ENCODE measurements at places on chromosomes 4 and X.

GRCh38 chrX:33207056-33207455, 4.3 kb downstream of the DMD start:
- no peak for DNase-seq

DNA sequence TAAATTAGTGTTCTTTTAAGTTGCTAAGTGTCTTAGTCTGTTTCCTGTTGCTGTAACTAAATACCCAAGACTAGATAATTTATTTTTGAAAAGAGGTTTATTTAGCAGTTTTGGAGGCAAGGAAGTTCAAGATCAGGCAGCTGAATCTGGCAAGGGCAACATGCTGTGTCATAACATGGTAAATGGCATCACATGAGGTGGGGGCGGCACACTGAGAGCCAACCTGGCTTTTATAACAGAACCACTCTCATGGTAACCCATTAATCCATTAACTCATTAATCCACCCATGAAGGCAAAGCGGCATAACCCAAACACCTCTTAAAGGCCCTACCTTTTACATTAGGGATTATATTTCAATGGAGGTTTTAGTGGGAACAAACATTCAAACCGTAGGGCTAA, 182.2 kb upstream of the GATB start:
- DNase-seq: no peak

DNA sequence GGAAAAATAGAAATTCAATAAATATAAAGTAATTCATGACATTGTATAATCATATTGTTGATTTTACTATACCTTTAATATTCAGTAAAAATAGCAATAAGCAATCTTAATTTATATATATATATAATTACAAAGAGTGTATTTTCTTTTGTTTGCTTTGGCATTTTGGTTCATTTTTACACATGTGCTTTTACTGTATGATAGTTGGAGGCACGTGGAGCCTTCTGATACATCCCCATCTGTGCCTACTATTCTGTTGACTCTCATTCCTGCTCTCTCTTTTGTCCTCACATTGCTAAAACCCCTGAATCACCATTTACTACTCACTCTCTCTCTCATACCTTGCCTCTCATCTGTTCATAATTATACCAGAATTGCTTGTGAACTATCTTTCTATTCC, 106.4 kb upstream of the NDST4 start:
- DNase-seq: no peak

- DNase-seq: no peak
Observed at GRCh38 chr4:10577508-10578426, 106.8 kb downstream of the CLNK start.

- DNase-seq: peak; percentile 19
Observed at GRCh38 chr4:119106036-119107000, 29.3 kb upstream of the MYOZ2 start.

DNA sequence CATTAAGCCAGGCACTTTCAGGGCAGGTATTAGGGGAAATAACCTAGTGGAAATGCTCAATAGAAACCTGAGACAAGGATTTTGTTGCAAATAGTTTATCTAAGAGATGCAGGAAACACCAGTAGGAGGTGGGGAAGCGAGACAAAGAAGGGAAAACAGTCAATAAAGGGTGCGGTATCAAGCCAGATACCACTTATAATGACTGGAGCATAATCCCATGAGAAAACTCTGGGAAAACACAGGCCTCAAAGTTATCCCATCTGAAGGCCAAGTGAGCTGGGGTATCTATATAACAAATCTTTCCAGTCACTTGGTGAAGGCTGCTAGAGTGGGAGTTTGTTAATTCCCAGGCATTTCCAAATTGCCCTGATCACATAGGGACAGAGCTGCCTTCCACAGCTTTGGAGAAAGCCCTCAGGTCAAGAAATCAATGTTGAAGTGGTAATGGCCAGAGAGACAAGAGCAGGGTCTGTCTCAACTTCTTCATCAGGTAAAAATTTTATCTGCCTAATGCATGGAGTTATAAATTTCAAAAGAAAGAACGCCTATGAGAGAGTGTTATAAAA, 9.8 kb upstream of the HMGB2 start:
- DNase-seq: no peak

DNA sequence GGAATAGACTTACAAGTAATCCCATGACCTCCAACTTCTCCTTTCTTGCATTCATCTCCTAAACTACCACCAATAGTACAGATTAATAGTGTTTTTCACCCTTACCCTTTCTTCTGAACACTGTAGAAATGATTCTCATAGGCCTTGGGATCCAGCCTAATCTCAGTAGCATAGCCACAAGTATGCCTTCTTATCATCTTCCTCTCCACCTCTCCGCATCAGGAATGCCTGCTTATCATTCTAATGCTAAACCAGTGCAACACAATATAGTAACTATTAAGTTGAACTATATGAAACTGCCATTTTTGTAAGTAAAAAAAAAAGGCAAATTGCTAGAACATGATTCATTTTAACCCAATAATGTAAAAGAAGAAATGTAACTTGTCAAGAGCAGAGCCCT, 79.5 kb upstream of the IL2 start:
- no peak for DNase-seq

GRCh38 chr4:15344041-15344440, 83.8 kb upstream of the C1QTNF7 start:
- peak; percentile 84 for DNase-seq

- DNase-seq: no peak
Observed at GRCh38 chr4:102826105-102826889, 1.1 kb downstream of the UBE2D3 start.

- DNase-seq: no peak
Observed at GRCh38 chrX:69289793-69290123, 124.5 kb upstream of the PJA1 start.

- no peak for DNase-seq
Observed at GRCh38 chrX:77118686-77119085, 328.5 kb upstream of the FGF16 start.

GRCh38 chr4:181147416-181147951, 1095.7 kb upstream of the TENM3 start:
- DNase-seq: no peak

- DNase-seq: peak; percentile 3
Observed at GRCh38 chrX:53713987-53714579, 27.6 kb upstream of the HUWE1 start.

DNA sequence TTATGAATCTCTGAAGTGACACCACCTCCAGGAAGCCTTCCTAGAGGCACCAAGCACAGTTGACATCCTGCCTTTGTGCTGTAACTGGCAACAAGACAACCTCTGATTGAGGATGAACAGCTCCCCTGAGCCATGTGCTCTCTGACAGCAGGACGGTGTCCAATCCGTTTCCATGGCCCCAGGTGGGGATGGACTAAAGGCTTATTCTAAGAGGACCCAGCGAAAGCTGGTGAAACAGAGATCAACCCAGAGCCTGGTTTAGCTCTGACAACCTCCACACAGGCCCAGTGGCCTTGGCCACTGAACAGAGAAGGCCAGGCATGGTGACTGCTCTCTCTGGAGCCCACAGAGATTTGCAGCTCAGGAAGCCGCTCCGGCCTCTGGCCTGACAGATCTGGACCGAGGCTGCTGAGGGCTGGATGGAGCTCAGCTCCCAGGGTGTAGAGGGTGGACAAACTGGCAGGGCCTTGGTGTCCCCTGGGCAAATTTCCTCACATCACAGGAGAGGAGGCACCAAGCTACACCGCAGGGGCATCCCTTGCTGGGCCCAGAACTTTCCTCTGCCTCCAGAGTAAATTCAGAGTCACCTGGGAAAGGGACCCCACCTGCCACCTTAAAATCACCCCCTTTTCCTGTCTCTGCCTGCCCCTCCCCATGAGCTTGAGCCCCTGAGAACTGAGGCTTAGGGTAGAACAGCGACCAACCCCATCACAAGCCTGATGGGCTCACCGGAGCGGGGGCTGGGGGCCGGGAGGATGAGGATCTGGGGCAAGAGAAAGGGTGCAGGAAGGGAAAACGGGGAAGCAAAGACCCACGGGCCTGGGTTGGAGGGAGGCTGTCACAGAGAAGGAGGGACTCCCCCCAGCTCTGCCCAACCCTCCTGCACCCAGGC, 40.2 kb downstream of the HMX1 start:
- no peak for DNase-seq

DNA sequence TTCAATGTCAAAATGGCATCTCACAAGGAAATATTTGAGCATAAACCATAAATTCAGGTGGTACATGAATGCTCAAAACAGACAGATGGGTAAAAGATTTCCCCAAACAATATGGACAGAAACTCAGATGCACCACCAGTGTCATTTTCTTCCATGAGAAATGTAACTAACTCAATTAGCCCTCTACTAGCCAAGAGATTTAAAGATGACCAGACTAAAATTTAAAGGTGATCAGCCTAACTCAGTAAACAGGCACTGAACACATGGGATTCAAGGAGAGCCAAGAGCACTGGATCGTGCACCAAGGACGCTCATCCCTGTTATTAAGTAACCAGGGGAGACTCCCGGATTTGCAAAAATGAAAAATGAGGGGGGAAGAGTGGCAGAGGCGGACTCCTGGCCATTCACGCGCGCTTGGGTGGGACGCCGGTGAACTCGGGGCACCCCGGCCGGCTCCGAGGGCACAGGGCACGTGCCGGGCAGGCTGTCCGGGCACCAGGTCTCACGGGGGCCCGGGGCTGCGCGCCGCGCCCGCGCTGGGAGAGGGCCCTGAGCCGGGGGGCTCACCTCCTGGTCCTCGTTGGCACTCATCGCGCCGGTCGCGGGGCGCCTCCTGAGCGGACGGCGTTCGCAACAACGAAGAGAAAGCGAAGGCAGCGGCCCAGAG, 490 bp downstream of the RWDD4 start:
- DNase-seq: peak; percentile 26

DNA sequence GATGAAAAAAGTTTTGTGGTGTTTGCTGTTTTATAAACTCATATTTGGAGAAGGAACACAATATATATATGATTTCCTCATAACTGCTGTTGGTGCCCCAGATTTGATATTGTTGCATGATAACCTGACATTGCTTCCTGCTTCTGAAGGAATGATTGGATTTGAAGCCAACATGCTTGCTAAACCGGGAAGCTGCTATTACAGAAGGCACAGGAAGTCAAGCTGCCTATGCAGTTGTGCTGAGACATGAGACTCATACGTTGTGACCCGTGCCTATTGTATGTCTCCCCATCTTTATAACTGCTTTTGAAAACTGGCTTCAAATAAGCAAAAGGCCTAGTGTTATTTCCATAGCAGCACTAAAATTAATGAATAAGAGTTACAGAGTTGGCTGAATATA, 32.9 kb downstream of the GAB1 start:
- DNase-seq: no peak

- DNase-seq: peak; percentile 5
Observed at GRCh38 chrX:105375816-105376215, 155.3 kb upstream of the TEX13A start.

- no peak for DNase-seq
Observed at GRCh38 chr4:47386561-47387235, 76.8 kb downstream of the COMMD8 start.

DNA sequence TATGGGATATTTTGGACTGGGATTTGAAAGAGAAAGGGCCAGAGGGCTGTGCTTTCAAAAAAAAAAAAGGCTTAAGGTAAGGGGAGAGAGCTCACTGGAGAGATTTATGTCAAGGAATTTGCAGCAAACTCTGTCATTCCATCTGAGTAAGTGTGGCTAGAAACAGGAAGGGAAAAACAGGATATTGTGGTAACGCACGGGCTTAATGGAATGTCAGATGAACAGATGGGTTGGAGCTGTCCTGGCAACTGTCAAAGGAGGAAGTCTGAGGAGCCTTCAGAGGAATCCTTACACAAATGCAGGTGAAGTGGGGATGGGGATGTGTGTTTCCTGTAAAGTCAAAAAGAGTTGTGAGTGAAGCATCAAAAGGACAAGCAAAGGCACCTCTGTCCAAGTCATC, 15.1 kb upstream of the NKX3-2 start:
- peak; percentile 85 for DNase-seq

- DNase-seq: no peak
Observed at GRCh38 chr4:6427439-6428090, 44.8 kb downstream of the PPP2R2C start.

DNA sequence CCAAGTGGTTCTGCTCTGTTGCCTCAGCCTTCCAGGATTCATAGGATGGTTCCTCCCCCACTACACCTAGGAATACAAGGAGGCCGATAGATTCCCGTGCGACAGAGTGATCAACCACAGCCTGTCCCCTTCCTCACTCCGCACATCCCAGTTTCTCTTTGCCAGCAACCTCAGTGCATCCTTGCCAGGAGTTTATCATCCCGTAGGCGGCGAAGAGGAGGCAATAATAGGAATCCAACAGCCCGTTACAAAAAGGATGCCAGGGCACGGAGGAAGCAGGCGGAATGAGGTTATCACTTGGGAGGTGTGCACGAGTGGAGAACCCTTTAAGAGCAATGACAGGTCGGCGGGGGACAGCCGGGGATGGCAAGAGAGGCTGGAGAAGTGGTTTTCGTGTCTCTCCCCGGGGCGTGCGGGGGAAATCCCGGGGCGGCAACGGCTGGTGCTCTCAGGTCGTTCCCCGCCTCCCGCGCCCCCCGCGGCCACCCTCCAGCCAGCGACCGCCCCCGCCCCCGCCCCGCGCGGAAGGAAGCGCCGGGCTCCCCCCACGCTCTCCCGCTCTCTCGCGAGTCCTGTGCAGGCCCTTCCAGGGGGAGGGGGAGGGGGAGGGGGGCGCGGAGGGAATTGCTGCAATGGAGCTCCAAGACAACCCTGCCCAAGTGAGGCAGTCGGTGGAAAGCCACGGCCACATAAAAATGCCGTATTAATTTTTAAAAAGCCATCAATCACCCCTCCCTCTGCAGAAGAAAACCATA, 1.6 kb downstream of the PPP3CA start:
- peak; percentile 47 for DNase-seq

- no peak for DNase-seq
Observed at GRCh38 chr4:31290836-31291235, 570.7 kb downstream of the PCDH7 start.

- no peak for DNase-seq
Observed at GRCh38 chr4:64807821-64808220, 398.6 kb upstream of the TECRL start.

DNA sequence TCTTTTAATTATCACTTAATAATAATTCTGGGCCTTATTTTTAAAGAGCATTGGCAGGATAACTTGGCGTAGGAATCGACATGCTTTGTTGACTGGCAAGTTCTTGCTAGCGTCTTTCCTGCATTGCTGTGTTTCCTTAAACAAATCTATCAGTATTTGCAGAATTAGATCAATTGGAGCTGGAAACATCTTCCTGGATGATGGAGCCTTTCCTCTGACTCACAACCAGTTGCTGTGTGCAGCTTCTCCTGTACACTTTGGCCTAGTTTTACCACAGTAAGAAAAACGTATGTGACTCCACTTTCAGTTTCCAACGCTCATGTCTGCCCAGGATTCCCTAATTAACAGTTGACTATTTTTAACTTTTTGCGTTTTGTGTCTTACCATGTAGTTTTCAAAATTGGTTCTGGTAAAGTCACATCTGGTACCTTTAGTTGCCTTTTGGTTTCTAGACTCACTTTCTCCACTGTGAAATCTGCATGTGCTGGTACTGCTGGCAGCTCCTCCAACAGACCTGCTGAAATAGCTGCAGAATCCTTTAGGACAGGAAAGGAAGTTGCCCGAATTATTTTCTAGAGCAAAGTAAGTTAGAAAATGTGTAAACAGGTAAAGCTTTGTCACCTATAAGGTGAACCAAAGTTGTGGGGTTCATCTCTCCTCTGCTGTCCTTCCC, 553.2 kb upstream of the FAT1 start:
- DNase-seq: peak; percentile 40

GRCh38 chr4:155954118-155954685, 536 bp upstream of the CTSO start:
- DNase-seq: peak; percentile 21

Data from AG10803 (cell line).